ENCODE measurements at places on chromosomes 2 and 18. TPM values are rescaled to one million over a fixed set of nuclear protein-coding genes. Genes with fewer than 3 reads are reported as not detected.

Gene CAPN13
- 2.4 TPM for total RNA-seq

GRCh38 chr2:60365556-60365955 lies 187.9 kb downstream of the BCL11A start:
- no peak for DNase-seq
- H3K4me1 ChIP-seq: peaks cover 22% of the 10 kb centered on the region
- no peak overlapping the region for H3K27ac ChIP-seq
- H3K36me3 ChIP-seq: no peaks in the 10 kb centered on the region
- no peak overlapping the region for H3K4me3 ChIP-seq
- no peaks in the 10 kb centered on the region for H3K27me3 ChIP-seq

DNA sequence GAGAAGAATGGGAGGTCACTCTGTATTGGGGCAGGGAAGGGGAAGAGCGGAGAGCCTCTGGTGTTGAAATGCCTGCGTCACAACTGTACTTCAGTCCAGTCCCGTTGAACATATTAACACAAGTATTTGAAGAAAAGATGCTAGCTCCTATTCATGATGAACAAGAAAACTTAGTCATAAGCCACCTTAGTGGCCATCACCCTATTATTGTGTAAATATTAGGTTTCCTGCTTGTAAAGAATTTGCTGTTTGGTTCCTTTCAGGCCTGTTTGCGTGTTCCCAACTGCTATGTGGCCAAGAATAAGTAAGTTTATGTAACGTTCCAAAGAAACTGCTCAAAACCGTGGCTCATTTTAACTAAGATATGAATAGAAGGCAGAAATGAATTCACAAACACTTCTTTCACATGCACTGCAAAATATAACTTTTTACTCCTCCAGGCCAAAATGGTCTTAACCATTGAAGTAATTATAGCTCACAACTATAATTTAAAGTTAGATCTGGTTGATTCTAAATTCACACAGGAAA lies 204.3 kb downstream of the ZNF385B start:
- no peaks in the 10 kb centered on the region for H3K27me3 ChIP-seq
- H3K27ac ChIP-seq: no peak overlapping the region
- DNase-seq: no peak
- no peak overlapping the region for H3K4me3 ChIP-seq

DNA sequence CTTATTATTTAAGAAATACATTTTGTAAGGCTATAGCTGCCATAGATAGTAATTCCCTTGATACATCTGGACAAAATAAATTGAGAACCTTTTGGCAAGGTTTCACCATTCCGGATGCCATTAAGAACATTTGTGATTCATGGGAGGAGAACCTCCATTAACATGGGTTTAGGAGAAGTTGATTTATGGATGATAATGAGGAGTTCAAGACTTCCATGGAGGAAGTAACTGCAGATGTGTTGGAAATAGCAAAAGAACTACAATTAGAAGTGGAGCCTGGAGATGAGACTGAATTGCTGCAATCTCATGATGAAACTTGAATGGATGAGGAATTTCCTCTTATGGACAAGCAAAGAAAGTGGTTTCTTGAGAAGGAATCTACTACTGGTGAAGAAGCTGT lies 17.3 kb downstream of the PHLPP1 start:
- peaks cover 70% of the 10 kb centered on the region for H3K4me1 ChIP-seq
- H3K27ac ChIP-seq: no peak overlapping the region
- no peak overlapping the region for H3K4me3 ChIP-seq
- peaks cover 24% of the 10 kb centered on the region for H3K36me3 ChIP-seq
- DNase-seq: no peak

DNA sequence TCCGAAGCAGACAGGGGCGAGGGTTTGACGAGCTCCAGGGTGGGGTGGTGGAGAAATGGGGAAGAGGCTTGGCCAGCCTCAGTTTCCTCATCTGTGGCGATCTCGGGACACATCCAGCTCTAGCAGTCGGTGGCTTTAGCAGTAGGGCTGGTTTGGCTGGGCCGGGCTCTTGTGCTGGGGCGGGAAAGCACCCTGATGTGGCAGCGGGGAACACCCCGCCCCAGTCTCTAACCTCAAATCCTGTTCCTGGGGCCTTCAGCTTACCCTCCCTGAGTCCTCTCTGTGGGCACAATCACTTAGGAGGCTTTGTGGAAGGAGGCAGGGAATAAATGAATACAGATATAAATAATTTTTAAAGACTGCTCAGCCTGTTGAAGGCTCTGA lies 26.5 kb upstream of the MCFD2 start:
- H3K27me3 ChIP-seq: peaks cover 31% of the 10 kb centered on the region
- DNase-seq: no peak
- H3K4me3 ChIP-seq: peak overlapping the region; percentile 89
- H3K27ac ChIP-seq: 0 out of 2 replicates have a peak overlapping the region, but pooled peaks have one; percentile 88
- peaks cover 30% of the 10 kb centered on the region for H3K4me1 ChIP-seq
- H3K36me3 ChIP-seq: no peaks in the 10 kb centered on the region

Data from WTC11 (cell line).